ENCODE measurements at places on chromosomes 1 and 21.

DNA sequence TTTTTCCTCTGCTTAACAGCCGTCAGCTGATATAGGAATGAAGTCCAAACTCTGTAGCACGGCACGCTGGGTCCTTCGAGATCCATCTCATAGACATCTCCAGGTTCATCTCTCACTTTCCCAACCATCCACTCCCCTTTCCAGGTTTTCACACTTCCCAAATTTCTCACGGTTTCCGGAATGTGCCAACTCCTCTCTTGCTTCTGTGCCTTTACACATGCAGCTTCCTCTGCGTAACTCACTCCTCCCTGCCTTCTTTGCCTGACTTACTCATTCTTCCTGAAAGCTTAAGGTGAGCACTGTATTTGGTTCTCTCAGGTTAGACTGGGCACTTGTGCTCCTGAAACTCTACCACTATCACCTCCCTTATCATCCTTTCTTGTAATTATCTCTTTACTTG lies 168.4 kb downstream of the PCNX2 start:
- no peak for DNase-seq

DNA sequence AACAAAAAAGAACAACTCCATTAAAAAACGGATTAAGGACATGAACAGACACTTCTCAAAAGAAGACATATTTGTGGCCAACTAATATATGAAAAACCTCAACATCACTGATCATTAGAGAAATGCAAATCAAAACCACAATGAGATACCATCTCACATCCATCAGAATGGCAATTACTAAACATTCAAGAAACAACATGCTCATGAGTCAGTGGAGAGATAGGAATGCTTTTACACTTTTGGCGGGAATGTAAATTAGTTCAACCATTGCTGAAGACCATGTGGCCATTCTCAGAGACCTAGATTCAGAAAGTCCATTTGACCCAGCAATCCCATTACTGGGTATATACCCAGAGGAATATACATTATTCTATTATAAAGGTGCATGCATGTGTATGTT lies 1442.6 kb upstream of the B3GALT2 start:
- no peak for DNase-seq

DNA sequence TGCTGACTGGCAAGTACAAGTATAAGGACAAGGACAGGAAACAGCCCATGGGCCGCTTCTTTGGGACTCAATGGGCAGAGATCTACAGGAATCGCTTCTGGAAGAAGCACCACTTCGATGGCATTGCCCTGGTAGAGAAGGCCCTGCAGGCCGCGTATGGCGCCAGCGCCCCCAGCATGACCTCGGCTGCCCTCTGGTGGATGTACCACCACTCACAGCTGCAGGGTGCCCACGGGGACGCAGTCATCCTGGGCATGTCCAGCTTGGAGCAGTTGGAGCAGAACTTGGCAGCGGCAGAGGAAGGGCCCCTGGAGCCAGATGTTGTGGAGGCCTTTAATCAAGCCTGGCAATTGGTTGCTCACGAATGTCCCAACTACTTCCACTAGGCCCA lies 32.0 kb downstream of the SLC16A1 start:
- no peak for DNase-seq

GRCh38 chr1:46393510-46393909 lies 607 bp upstream of the FAAH start:
- DNase-seq, result no peak

DNA sequence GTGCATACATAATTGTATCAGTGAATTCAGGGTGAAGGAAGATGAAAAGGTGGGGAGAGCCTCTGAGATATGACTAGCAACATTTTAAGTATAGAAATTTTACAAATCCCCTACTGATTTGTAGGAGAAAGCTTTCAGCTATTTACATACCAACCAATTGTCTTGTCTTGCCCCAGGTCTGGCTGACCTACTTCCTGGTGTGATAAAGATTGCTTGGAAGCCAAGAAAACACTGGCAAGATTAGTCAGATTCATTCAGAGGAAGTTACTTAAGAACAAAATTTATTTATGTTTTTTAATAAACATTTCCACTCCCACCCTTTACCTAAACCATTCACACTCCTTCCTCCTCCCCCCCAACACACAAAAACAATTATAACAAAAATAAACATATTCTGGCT lies 17.5 kb downstream of the PTGS2 start:
- DNase-seq, result no peak

GRCh38 chr21:21383126-21383525 lies 384.9 kb downstream of the NCAM2 start:
- no peak for DNase-seq

DNA sequence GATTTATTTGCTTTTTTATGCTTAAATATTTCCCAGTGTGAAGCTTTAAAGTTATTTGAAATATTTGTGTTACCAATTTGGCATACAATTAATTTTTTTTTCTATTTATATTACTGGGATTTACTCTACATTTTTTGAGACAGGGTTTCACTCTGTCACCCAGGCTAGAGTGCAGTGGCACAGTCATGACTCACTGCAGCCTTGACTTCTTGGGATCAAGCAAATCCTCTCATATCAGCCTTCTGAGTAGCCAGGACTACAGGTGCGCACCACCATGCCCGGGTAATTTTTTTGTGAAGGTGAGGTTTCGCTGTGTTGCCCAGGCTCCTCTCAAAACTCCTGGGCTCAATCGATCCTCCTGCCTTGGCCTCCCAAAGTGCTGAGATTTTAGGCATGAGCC lies 39.5 kb downstream of the BACH1 start:
- DNase-seq, result no peak

- no peak for DNase-seq
These were observed 871 bp downstream of the PINK1 start for GRCh38 chr1:20634065-20634593.
